Stimulated activated CD4-positive, alpha-beta T cell treated with anti-CD3 and anti-CD28 coated beads, Interleukin-1b, Interleukin-23, amount 100 ng/mL, for 1 hour (primary cell): ENCODE measurements at places on chromosomes 6 and 20.

DNA sequence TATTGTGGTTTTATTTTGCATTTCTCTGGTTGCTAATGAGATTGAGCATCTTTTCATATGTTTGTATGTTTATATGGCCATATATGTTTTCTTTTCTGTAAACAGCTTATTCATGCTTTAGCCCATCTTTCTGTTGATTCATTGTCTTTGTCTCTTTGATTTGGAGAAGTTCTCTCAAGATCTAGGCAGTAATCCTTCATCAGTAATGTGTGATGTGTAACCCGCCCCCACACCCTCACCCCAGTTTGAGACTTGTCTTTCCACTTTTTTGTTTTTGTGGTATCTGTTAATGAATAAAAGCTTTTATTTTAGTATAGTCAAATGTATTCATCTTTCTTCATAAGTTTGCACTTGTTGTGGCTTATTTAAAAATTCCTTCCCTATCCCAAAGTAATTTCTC lies 26.0 kb downstream of the ZC3H12D start:
- no peak for DNase-seq

GRCh38 chr6:165837948-165838745 lies 175.1 kb upstream of the PDE10A start:
- no peak for DNase-seq

DNA sequence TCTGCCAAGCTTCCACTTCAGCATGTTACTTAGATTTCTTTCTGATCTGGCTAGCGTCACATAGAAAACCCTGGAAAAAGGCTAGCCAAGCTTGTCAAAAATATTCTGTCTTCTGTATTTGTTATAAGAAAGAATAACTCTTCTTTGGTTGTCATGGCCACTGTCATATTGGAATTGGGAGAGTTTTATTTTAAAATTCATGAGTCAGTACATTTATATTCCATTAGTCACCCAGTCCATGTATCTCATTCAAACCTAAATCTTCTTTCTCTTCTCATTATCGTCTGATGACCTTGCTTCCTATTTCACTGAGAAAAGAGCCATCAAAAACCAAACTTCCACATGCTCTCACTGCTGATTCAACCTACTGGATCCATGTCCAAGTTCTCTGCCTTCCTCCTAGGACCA lies 65.7 kb downstream of the EPM2A start:
- no peak for DNase-seq

GRCh38 chr20:434221-434620 lies 26.1 kb downstream of the RBCK1 start:
- no peak for DNase-seq

DNA sequence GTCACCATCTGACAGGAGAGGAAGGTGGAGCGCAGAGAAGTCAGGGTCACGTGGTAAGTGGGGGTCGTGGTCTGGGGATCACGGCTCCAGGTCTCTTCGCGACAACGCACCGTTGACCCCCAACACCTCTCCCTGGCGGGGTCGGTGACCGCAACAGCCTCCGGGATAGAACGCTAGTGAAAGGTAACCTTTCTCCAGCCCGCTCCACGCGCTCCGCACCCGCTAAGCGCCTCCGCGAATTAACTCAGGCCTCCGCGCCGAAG lies 600 bp upstream of the SYNJ2 start:
- no peak for DNase-seq

- DNase-seq, result no peak
These were observed 86.0 kb downstream of the SESN1 start for GRCh38 chr6:109008537-109009235.

DNA sequence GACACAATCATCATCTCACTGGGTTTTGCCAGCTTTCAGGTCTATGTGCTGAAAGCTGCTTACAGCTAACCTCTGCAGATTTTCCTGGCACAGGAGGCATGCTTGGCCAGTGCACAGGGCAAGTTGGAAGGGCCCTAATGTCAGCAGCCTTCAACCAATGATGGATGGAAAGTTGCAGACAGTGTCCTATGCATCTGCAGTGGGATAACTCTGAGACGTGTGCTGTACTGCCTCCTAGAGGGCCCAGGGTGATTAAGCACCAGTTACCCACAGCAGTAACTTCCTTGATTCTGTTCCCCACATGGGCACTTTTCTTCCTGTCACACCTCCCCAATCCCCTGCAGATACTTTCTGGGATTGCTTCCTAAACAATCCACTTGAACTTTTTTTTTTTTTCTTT lies 38.6 kb downstream of the OVOL2 start:
- DNase-seq, result no peak
